ENCODE measurements at places on chromosomes 13 and 19.

GRCh38 chr13:93201992-93202558 lies 24.5 kb upstream of the GPC6 start:
- DNase-seq: no peak

DNA sequence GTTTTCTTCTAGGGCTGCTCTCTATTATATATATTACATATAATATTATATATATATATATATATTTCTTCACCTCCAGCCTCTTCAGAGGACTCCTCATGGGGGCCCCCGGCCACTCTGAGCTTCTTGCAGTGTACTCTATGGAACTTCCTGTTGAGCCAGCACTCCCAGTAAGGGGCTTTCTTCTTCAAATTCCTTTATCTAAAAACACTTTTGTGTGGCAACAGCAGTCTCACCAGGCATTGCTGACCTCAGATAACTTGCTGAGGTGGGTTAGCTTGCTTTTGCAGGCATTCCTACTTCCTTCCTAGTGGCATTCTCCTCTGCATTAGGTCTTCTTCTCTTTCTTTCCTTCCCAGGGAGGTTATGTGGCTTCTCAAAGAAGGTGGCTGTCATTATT lies 381.5 kb downstream of the MYO16 start:
- no peak for DNase-seq

- DNase-seq: no peak
Measured at GRCh38 chr13:107043021-107043956, 475.4 kb upstream of the ARGLU1 start.

GRCh38 chr13:111642156-111642767 lies 321.8 kb downstream of the TEX29 start:
- DNase-seq: no peak

DNA sequence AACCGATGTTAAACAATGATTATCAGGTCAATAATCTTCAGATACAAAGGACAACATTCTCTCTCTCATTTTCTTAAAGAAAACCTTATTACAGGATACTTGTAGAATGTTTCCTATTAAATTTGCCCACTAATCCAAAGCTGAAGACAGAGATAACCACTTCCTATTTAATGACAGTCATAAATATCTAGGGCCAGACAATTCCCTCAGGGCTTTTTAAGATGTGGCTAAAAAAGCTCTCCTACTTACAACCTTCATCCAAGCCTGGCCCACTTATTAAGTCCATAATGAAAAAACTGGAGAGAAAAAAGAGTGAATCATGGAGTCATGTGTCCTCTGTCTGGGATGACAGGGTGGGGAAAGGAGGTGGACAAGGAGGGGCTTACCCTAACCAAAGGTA lies 235.9 kb downstream of the KLF12 start:
- no peak for DNase-seq

GRCh38 chr19:52735734-52736133 lies 890 bp upstream of the ZNF611 start:
- DNase-seq: no peak

- DNase-seq: no peak
Measured at GRCh38 chr13:49925881-49926418, 10.2 kb downstream of the SPRYD7 start.

DNA sequence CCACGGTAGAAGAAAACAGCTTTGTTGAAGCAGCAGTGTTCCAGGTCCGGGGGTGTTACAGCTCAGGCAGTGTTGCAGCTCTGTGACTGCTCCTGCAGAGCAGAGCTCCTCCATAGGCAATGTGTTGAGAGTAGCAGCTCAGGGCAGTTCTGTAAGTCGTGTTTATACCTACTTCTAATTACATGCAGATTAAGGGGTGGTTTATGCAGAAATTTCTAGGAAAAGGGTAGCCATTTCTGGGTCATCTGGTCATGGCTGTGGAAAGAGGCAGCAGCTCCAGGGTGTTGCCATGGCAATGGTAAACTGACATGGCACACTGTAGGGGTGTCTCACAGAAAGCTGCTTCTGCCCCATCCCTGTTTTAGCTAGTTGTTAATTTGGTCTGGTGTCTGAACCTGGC lies 316.4 kb downstream of the GPC5 start:
- no peak for DNase-seq

GRCh38 chr19:474126-475078 lies 13.6 kb upstream of the SHC2 start:
- DNase-seq: no peak

DNA sequence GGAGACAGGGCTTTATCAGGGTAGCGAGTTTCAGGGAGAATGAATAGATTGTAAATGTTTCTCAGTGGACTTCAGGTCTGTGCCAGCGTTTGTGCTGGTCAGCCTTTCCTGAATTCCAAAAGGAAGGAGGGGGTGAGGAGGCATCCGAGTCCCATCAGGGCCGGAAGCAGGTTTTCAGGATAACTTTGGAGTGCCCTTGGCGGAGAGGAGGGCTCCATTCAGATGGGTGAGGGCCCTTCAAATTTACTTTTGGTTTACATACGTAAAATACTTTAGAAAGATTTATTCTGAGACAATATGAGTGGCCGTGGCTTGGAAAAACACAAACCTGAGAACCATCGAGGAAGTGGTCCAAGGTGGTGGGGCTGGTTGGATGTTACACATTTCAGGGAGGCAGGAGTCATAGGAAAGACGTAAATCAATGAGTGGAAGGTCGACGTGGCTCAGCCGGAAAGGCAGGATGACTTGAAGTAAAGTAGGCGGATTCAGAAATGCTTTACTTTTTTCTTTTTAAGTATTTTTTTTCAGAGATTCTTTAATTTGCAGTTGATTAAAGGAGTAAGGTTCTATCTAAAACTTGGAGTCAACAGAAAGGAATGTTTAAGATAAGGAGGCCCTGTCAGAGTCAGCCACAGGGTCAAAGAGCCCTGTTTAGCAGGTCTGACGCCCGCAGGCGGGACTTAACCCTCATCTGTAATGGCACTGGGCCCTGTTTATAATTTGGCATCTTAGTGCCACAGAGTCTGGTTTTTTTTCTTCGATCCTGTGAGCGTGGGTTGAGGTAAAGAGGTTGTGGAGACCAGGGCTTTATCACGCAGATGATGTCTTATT lies 32.8 kb downstream of the ATP11A start:
- no peak for DNase-seq

DNA sequence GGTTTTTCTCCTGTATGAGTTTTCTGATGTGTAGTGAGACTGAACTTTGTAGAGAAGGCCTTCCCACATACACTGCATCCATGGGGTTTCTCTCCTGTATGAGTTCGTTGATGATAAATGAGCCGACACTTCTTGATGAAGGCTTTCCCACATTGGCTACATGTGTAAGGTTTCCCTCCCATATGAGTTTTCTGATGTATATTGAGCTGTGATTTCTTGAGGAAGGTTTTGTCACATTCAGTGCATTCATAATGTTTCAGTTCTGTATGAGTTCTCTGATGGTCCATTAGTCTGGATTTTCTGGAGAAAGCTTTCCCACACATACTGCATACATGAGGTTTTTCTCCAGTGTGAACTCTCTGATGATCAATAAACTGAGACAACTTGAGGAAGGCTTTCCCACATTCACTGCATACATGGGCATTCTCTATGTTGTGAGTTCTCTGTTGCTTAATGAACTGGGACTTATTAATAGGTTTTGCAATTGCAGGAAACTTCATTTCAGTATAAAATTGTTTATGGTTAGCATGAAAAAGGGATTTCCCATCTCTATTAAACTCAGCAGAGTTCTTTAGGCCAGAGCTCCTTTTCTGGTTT lies 7.5 kb upstream of the ZNF350 start:
- DNase-seq: no peak

DNA sequence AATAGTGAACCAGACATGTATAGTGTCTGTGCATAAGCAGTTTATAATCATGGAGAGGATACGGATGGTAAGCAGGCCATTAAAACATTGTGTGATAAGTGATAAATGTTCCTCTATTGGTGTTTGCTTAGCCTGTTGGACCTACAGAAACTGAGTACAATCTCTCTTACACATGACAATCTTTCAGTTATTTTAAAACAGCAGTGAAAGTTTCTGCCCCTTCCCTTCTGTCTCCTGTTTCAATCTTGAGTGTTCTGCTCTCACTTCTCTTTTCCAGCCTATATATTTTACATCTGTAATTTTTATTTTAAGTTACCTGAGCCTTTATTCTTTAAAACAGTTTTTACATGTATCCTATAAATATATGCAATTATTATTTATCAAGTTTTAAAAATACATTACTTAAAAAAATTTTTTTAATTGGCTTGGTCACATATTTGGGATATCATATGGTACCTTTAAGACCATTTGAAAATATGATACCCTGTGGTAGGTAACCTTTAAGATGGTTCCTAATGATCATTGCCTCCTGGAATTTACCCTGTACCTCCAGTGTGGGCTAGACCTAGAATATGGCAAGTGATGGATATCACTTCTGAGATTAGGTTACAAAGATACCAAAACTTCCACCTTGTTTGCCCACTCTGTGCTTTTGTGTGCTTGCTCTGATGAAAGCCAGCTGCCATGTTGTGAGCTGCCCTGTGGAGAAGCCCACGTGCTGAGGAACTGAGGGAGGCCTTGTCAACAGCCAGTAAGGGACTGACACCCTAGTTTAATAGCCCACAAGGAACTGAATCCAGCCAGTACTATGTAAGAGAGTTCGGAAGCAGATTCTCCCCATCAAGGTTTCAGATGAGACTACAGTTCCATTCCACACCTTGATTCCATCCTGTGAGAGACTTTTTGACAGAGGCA lies 99.3 kb downstream of the DHRS12 start:
- DNase-seq: no peak

DNA sequence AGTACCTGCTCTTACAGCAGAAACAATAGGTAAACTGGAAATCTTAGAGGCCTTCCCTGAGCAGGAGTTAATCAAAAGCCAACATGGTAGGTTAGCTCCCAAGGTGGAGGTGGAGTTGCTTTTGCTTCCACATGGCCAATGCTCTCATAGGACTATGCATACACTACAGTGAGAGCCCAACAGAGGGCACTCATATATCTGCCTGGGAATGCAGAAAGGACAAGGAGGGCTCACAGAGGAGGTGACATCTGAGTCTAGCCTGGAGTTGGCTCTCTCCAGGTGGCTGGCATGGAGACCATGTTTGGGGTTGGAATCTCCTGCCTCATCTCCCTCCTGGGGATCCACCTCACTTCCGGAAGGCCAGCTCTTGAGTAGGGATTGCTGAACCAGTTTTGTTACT lies 34.6 kb downstream of the ATP8A2 start:
- no peak for DNase-seq

DNA sequence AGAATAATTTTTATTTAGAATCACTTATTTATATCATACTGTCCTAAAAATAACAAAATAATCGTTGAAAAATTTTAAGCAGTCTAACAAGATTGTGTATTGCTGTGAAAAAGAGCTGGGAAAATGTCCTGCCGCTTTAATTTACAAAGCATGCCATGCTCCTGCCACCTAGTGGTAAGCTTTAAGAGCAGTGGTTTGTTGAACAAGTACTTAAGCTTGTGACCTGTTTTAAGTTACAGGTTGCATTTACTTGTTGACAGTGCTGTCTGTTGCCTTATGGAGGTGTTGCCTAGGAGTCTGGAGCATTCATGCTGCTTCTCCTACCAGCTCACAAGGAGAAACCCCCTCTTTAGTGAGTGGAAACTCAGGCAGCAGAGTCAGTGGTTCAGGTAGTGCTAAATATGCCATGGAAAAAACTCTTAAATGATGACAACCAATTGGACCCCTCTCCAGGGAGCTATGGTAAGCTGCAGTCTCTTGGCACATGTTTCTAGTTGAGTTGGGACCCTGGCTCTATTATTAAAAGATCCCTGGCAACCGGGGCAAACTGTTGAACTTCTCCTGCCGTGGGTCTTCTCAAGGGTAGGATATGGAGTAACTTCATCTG lies 68.4 kb downstream of the SPATA13 start:
- DNase-seq: no peak

GRCh38 chr19:8307400-8307964 lies 676 bp downstream of the CD320 start:
- DNase-seq: no peak

- no peak for DNase-seq
Measured at GRCh38 chr13:25977671-25978070, 74.1 kb downstream of the SHISA2 start.

- DNase-seq: peak; percentile 24
Measured at GRCh38 chr19:19554074-19555023, 16.3 kb downstream of the CILP2 start.

- no peak for DNase-seq
Measured at GRCh38 chr13:91539286-91540157, 141.1 kb downstream of the GPC5 start.

GRCh38 chr13:30619731-30620130 lies 2.0 kb downstream of the USPL1 start:
- DNase-seq: no peak

- no peak for DNase-seq
Measured at GRCh38 chr19:5354403-5354802, 13.8 kb upstream of the PTPRS start.

DNA sequence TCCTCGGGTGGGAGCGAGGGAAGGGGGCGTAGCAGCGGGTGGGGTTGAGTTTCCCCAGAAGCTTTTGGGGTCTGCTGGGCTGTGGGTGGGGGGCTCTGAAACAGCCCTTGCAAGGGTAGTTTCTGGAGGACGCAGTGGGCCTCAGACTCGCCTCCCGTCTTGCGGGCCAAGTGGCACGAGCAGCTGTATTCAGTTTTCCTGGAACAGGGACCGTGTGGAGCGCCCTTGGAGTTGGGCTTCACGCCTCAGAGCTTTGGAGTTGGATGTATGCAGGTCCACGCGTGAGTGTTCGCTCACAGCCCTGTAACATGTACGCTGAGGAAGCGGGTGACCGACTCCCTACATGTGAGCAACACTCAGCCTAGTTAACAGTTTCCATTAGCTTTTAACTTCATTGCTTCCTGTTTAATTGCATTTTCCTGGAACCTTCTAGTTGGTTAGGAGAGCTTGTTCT lies 603 bp downstream of the TM9SF2 start:
- DNase-seq: no peak

- DNase-seq: no peak
Measured at GRCh38 chr19:2332341-2333026, 4.0 kb downstream of the SPPL2B start.

DNA sequence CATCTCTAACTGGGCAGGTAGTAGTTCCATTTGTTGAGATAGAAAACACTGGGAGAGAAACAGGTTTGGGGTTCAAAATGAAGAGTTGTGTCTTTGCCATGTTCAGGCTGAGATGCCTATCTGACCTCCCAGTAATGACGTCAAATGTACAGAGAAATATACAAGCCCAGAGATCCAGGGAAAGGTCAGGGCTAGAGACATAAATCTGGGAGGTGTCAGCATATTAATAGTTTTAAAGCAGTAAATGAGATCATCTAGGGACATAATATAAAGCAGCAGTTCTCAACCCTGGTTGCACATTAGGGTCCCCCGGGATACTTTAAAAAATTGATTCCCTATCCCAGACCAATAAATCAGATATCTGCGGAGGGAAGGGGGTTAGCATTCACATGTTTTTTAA lies 501.5 kb downstream of the UQCRFS1 start:
- DNase-seq: no peak

- DNase-seq: no peak
Measured at GRCh38 chr19:42634409-42635232, 39.9 kb upstream of the CEACAM8 start.

GRCh38 chr19:6219586-6220290 lies 60.0 kb downstream of the MLLT1 start:
- DNase-seq: no peak

- DNase-seq: no peak
Measured at GRCh38 chr19:19062454-19063182, 1.2 kb upstream of the SLC25A42 start.

- DNase-seq: no peak
Measured at GRCh38 chr19:2337329-2337707, 8.8 kb downstream of the SPPL2B start.

GRCh38 chr19:23983406-23983805 lies 68.7 kb downstream of the ZNF726 start:
- DNase-seq: no peak

- no peak for DNase-seq
Measured at GRCh38 chr19:35790981-35791813, 15.8 kb downstream of the ARHGAP33 start.

Measured in stimulated activated CD8-positive, alpha-beta memory T cell treated with anti-CD3 and anti-CD28 coated beads, Interleukin-15, amount 100 ng/mL, for 4 hours (primary cell).